Tongue (tissue), 3 donors: ENCODE measurements at places on chromosomes 5 and 9. TPM values are rescaled to one million over a fixed set of nuclear protein-coding genes. Genes with fewer than 3 reads are reported as not detected.
A peak's percentile ranks its signal among the peaks of the same experiment; 100 is the strongest.

GRCh38 chr9:110949081-110949480 is 89.2 kb downstream of the LPAR1 start:
- no peak for DNase-seq

- no peak for DNase-seq
Measured at GRCh38 chr5:137414112-137414755, 84.9 kb downstream of the SPOCK1 start.

- no peak for DNase-seq
Measured at GRCh38 chr9:127679506-127679905, 27.3 kb upstream of the CFAP157 start.

- peak; percentile 85 for DNase-seq
Measured at GRCh38 chr9:15086778-15087324, 176.6 kb upstream of the FREM1 start.

GRCh38 chr9:137017791-137018497 is 10.1 kb downstream of the ABCA2 start:
- DNase-seq, result no peak

DNA sequence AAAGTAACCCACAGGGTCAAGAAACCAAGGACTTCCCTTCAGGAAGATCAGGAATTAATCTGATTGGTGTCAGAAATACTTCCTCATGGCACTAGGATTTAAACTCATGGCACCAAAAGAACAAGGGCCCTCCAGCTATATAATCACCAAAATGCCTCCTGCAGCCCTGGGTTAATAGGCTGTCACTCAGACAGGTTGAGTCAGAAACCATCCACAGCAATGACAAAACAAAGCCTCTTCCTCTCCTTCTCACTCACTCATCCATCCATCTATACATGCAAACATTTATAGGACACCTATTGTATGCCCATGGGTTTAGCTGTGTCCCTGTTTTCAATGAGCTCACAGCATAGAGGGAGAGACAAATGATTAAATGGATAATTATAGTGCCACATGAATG is 62.5 kb upstream of the SPOCK1 start:
- DNase-seq, result no peak

GRCh38 chr9:107488375-107489143 is 1.0 kb downstream of the KLF4 start:
- DNase-seq, result peak; percentile 79

The MVB12B gene
- 26.5 TPM for total RNA-seq

The NDUFS6 gene
- total RNA-seq, result 51.6 TPM

DNA sequence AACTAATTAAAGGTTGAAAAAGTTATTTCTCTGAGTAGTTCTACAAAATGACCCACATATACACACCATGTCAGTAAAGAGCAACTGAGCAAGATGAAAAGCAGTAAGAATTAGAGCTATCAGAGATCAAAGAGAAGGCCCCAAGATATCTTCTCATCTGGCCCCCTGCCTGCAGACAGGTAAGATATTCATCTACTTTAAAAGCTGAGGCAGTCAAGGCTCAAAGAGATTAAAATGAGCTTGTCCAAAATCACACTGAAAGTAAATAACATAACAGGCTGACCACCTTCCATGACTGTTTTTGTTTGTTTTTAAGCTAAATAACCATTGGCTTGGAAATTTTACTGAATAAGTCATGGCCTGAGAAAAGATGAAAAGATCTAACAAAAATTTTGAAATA is 266.2 kb downstream of the FBXL17 start:
- no peak for DNase-seq

DNA sequence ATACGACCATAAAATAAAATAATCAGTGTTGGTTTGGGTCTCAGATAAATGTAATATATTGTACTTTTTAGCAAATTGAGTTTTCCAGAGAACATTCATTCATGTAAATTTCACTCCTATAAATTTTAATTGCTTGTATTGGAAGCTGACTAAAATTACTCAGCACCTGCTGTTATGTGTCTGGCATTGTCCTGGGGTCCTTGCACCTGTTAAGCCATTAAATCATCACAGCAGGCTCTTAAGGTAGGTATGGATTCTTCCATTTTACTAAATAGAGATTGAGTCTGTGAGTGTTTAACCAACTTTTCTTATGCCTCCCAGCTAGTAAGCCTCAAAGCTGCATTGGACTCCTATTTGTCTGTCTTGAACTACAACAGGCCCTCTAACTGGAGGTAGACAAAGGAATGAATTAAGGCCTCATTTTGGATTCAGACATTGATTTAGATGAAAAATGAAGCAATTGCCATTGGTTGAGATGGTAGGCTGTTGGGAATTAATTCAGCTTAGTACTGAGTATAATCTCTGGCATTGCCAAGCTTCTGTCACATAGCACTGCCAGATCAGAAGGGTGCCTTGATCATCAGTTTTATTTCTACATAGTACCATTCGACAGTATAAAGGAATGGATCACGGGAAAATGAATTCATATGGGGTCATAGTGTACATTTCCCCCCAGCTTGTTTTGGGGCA is 78.9 kb downstream of the PARP8 start:
- no peak for DNase-seq

The AK3 gene
- total RNA-seq, result 75.4 TPM

The FOXI1 gene
- total RNA-seq, result not detected

The LTC4S gene
- not detected for total RNA-seq

DNA sequence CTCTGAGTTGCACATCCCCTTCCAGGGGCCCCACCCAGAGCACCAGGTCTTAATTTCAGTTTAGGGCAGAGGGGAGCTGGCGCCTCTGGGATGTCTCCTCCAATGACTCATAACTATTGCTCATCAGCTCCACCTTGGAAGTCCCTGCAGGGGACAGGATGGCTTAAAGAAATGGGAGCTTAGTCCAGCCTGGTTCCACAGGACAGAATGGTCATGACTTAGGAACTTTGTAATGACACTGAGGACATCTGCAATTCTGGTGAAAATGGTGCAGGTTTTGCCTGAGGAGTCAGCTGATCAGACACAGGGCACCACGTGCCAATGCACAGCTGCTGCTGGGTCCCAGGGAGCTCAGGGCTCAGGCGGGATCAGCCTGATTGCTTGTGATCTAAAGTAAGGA is 16.4 kb upstream of the PPP1R26 start:
- peak; percentile 24 for DNase-seq

The NR6A1 gene
- 1.0 TPM for total RNA-seq

- DNase-seq, result no peak
Measured at GRCh38 chr5:162037431-162037830, 30.1 kb upstream of the GABRG2 start.

- peak; percentile 50 for DNase-seq
Measured at GRCh38 chr9:137300567-137301080, 1.4 kb downstream of the NRARP start.

DNA sequence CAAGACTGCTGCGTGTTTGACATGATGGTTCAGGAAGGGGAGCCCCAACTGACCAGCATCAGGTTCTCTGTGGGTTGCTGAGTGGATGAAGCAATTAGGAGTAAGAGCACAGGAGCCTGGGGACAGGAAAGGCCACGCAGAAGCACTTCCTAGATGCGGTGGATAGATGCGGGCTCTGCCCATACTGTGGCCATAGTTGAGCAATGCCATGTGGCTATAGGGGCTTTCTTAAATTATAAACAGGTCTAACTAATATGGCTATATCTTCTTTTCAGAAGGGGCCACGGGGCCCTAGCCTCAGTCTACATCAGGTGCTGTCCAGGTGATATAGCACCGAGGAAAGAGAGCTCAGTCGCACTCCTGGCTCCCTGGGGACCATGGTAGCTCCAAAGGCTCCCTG is 198.6 kb downstream of the GADD45G start:
- no peak for DNase-seq

GRCh38 chr9:109302606-109303005 is 18.3 kb downstream of the EPB41L4B start:
- DNase-seq, result no peak

The DHX29 gene
- total RNA-seq, result 36.7 TPM
